ENCODE measurements at places on chromosomes 3 and 15.

DNA sequence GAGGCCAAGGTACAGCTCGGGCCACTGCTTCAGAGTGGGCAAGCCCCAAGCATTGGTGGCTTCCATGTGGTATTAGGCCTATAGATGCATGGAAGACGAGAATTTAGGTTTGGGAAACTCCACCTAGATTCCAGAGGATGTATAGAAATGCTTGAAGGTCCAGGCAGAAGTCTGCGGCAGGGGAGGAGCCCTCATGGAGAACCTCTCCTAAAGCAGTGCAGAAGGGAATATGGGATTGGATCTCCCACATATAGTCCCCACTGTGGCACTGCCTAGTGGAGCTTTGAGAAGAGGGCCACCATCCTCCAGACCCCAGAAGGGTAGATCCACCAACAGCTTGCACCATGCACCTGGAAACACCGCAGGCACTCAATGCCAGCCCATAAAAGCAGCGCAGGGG is 48.1 kb upstream of the XXYLT1 start:
- DNase-seq, result no peak

DNA sequence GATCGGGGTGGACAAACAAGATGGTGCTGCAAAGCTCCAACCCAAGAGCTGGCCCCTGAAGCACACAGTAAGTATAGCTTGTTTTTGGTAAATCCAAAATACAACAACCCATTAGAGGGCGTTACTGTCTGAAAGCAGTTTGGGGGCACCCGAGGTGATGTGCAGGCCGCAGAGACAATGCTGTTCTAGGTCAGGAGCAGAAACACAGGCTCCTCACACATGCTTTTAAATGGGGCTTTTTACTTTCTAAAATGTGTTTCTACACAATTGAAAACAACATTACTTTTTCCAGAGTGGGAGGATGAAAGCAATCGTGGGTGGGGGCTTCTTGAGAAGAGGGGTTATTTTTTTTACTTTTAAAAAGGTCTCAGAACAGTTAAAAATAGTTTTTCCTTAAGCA is 1029.3 kb upstream of the CFAP20DC start:
- DNase-seq, result no peak

DNA sequence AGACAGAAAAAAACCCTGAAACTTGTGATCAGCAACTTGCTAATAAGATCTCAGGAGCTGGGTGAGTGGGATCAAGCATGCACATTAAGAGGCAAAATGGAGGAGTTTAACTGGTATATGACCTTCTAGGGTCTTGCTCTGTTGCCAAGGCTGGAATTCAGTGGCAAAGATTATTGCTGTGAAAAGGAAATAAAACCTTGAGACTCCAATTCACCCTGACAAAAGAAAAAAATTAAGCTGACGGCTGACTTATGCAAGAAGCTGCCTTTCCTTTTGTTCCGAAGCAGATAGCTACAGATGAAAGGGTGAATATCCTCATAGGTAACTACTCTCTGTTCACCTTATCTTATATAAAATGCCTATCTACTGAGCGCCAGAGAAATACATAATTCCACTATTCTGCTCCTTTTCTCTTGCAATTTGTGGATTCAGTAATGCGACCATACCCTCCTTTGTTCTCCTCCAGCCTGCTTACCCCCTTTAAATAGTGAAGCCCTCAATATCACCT is 68.9 kb downstream of the HERC1 start:
- DNase-seq, result no peak

DNA sequence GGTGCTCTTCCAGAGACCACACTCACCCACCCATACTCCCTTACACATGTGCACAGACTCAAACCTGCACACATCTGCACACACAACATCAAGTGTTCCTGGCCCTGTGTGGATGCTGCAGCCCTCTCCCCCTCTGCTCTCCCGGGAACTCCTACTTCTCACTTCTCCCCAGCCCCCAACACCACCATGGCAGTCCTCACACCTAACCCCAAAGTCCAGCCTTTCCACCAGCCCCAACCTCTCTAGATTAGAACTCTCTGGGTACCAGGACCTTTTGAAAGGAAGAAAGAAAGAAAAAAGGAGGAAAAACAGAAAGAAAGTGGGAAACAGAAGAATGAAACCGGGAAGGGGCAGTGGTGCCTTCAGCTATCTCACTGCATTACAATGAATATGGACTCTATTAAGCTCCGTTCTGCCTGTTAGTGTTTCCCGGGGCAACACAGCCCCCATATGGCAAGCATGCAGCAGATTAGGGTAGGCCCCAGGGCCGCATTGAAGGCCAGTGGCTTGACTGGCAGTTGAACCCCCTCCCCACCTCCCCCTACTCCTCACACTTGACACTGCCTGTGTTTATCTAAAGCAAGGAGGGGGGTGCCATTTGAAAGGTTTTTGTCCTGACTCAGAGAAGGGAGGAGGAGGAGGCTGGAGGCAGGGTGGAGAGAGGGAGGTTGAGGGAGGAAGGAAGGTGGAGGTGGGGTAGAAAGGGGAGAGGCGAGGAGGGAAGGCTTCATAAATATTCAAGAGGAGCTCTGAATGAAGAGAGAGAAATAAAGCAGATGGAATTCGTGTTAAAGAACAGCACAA is 30.1 kb downstream of the BOC start:
- DNase-seq, result no peak

DNA sequence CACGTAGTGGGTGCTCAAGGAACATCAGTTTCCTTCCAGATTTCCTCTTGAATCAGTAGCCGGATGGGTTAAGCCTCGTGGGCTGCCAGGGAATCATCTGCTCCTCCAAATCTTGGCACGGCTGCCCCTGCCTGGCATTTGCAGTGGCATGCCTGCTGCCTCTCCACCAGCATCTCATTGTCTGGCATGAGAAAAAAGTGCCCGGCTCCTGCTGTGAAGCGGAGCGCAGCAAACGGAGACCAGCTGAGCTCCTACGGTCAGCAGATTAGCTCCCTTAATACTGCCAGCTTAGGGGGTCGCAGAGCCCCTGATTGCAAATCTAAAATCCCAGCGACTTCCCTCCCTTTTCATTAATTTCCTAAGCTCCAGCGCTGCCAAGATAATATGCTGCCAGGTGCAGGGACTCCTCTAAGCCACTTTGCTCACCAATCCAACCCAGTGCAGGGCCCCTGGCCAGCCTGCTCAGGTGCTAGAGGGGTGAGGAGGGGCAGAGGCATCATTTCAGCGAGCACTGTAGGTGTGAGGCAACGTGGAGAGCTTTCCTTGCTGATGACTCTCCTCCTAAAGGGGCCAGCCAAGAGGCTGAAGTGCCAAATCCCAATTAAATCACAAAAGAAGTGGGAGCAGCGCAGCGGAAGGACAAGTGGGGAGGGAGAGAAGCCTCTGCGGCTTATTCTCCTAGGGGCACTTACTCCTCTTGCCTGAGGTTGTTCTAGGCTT is 49.6 kb upstream of the ST8SIA2 start:
- no peak for DNase-seq

DNA sequence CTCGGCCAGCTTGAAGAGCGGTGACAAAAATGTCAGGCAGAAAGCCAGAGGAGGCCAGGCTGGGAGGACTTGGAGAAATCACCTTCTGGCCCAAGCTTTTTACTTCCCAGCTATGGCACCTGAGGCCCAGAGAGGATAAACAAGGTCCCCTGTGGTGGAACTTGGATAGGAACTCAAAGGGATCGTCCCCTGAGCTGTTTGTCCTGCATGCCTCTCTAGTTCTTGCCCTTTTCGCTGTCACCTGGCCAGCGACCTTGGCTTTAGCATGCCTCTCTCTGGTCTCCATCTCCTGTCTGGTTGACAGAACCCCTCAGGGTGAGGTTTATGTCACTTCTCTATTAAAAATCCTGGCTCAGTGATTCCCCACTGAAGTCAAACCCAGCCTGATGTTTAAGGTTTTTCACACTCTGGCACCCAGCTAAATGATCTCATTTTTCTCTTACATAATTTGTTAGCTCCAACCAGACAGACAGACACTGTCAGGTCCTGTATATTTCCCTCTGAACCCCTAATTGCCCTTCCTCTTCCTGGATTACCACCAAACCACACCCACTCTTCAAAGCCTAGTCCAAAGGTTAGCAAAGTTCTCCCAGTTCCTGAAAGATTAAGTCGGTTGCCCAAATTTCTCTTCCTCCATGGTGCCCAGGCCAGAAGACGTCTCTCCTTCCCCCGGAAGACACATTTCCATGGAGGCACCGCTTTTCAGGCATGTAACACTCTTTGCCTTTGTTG is 169.1 kb downstream of the FAM43A start:
- DNase-seq, result no peak

DNA sequence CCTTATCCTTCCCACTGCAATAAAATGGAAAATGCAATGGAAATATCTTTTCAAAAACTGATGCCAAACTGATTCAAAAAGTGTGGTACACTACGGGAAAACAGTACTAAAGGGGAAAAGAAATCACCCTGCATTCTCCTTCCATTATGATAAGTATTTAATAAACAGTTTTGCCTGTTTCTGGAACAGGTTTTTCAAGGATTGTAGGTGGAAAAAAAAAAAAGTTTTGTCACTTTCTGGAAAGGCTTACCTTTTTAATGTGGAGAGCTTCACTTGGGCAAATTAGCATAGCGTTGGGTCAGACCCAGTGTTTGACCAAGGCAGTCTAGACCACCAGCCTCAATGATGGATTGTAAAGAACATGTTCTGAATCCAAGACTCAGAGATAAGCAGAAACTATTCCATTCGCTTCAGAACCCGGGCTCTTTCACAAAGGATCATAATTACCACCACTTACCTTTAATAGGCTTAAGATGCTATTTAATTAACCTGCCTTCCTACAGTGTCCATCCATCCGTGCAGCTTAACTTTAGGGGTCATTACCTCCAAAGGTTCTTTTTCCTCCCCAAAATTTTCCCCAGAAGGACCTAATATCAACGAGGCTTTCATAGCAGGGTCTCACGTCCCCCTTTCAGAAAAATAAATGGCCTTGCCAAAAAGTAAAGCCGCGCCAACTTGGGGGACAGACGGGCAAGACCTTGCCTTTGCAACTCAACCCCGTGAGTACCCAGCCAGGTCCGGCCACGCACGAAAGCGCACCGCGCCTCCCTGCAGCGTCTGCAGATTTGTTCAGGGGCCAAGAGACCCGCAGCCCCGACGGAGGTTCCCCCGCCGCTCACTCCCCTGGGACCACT is 1.0 kb downstream of the DCBLD2 start:
- no peak for DNase-seq

GRCh38 chr3:136632625-136633081 is 119.5 kb downstream of the STAG1 start:
- no peak for DNase-seq

- DNase-seq, result no peak
Measured at GRCh38 chr3:172182797-172183196, 143.4 kb downstream of the FNDC3B start.

DNA sequence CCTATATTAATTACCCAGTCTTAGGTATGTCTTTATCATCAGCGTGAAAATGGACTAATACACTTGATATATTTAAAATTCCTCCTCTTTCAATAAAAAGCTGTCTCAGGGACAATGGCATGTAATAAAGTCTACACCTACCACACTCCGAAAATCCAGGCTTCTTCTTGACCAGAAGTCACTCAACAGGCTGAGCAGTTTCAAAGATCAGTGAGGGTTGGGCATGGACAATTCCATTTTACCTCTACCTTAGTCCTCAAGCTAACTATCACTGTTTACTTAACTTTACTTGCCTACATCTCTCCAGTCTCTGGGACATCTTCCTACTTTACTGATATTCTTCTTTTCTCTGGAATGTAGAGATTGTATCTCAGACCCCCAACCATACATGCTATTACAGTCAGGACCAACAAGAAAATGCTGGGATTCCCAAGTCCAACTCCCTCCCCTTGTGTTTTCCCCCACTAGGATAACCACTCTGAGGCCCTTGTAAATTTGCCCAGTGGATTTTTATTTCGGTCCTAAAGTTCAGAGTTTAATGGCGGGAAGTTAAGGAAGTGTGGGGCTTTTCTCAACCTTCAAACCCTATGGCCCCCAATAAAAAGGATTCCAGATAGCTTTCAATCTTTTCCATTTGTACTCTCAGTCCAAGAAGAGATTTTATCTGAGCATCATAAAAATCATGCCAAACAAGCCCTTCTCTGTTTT is 137.1 kb upstream of the TSC22D2 start:
- DNase-seq, result no peak

GRCh38 chr15:69026355-69026754 is 11.9 kb downstream of the NOX5 start:
- no peak for DNase-seq

DNA sequence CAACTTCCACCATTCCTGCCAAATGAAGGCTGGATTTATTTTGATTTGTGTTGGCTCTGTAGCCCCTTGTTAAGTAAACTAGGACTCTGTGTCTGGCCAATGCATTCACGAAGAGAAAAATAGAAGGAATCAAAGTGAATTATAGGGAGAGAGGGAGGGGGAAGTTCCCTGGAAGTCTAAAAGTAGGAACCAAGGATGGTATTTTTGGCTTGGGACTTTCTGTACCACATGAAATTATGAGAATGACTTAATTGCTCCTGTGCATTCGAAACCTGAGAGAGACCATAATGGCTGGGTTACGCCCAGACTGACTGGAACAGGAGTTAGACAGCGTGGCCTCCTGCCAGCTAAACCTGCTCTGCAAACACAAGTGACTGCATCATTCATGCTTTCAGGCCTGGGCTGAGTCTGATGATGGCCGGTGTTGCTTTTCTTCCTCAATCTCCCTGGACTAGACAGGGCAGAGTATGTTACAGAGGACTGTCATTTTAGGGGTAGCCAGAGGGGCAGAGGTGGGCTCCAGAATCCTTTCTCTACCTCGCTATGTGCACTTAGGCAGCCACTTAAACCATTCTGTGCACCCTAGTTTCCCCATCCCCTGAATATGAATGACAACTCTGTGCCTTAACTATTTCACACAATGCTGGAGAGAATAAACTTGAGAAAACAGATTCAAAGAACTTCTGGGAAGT is 58.9 kb downstream of the MYO1E start:
- no peak for DNase-seq

DNA sequence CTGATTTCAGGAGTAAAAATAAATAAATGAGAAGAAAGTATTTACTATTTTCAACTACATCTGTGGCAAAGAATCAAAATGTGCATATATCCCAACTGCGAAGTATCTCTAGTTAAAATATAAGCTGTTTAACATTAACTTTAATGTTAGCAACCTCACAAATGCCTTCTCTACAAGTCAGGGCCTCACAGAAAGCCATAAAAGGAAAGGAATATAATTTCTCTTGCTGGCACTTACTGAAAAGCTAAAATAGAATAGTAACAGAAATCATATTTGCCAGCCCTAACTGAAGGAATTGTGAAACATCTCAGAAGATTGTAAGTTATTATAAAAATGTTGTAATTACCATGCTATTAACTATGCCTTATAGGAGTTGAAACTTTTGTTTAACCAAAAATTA is 65.1 kb upstream of the MBNL1 start:
- DNase-seq, result no peak

- DNase-seq, result no peak
Measured at GRCh38 chr3:77449459-77450350, 409.8 kb downstream of the ROBO2 start.

- peak; percentile 40 for DNase-seq
Measured at GRCh38 chr3:144142151-144142840, 170.7 kb downstream of the DIPK2A start.

DNA sequence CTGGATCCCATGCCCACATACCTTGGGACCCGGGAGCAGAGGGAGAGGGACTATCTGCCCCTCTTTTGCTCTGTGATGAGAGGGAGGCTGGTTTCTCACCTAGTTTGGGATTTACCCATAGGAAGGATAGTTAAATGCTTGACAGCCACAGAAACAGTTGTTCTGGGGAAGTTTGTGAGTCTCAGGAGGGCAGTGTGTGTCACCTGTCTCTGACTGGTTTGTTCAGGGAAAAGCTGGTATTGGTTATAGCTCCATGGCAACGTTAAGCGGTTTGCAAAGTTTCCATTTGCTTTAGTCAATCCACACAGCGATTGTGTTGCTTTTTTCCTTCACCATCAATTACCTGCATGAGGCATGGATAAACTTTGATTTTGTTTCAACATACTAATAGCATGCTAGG is 3.7 kb upstream of the TMED3 start:
- no peak for DNase-seq
